ENCODE measurements at places on chromosomes 13 and 19. TPM values are rescaled to one million over a fixed set of nuclear protein-coding genes. Genes with fewer than 3 reads are reported as not detected.

The GPX4 gene
- total RNA-seq: 287 TPM

The IGFL1 gene
- not detected for total RNA-seq

- peaks cover 3% of the 10 kb centered on the region for H3K36me3 ChIP-seq
- H3K4me3 ChIP-seq: peak overlapping the region; percentile 97
- peak overlapping the region; percentile 93 for H3K27ac ChIP-seq
Measured at GRCh38 chr13:20901668-20902437, 693 bp downstream of the XPO4 start.

DNA sequence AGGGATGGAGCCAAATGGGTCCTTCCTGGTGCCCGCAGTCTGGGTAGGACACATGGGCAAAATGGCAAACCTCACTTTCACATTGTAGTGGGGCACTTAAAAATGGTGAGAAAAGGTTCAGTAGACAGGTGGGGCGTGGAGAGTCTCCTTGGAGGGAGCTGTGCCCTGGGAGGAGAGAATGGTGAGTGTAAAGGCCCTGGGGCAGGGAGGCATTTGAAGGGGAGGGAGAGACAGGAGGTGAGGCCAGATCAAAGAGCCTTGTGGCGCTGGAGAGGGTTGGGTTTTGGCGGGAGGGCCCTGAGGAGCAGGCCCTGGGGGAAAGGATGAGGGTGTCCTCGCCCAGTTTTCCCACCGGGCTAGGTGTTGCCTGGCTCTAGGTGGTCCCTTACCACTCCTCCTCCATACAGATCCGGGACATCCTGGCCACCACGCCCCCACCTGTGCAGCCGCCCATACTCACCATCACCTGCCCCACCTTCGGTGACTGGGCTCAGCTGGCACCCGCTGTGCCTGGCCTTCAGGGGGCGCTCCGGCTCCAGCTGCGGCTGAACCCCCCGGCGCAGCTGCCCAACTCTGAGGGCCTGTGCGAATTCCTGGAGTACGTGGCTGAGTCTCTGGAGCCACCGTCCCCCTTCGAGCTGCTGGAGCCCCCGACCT, 6.3 kb downstream of the MAP1S start:
- DNase-seq: no peak
- H3K4me1 ChIP-seq: peaks cover 16% of the 10 kb centered on the region
- peaks cover 100% of the 10 kb centered on the region for H3K36me3 ChIP-seq
- H3K4me3 ChIP-seq: no peak overlapping the region
- H3K27me3 ChIP-seq: no peaks in the 10 kb centered on the region

- H3K4me1 ChIP-seq: peaks cover 3% of the 10 kb centered on the region
- no peaks in the 10 kb centered on the region for H3K36me3 ChIP-seq
- H3K27me3 ChIP-seq: no peaks in the 10 kb centered on the region
- DNase-seq: no peak
- H3K4me3 ChIP-seq: no peak overlapping the region
Measured at GRCh38 chr13:23561261-23561660, 9.0 kb upstream of the TNFRSF19 start.

- no peaks in the 10 kb centered on the region for H3K27me3 ChIP-seq
- no peak overlapping the region for H3K27ac ChIP-seq
- DNase-seq: no peak
- no peaks in the 10 kb centered on the region for H3K4me1 ChIP-seq
- H3K36me3 ChIP-seq: peaks cover 20% of the 10 kb centered on the region
- no peak overlapping the region for H3K4me3 ChIP-seq
Measured at GRCh38 chr13:112902101-112902651, 66.8 kb upstream of the MCF2L start.

All from spinal cord (tissue), 10 donors.